ENCODE measurements at places on chromosomes 3 and 15. TPM values are rescaled to one million over a fixed set of nuclear protein-coding genes. Genes with fewer than 3 reads are reported as not detected.
A peak's percentile ranks its signal among the peaks of the same experiment; 100 is the strongest.

- peak; percentile 74 for DNase-seq
These were observed 73.6 kb downstream of the TM4SF4 start for GRCh38 chr3:149547954-149548668.

GRCh38 chr3:64352639-64352992 lies 127.3 kb upstream of the PRICKLE2 start:
- DNase-seq: no peak

- no peak for DNase-seq
These were observed 142.9 kb upstream of the ALCAM start for GRCh38 chr3:105223815-105224214.

DNA sequence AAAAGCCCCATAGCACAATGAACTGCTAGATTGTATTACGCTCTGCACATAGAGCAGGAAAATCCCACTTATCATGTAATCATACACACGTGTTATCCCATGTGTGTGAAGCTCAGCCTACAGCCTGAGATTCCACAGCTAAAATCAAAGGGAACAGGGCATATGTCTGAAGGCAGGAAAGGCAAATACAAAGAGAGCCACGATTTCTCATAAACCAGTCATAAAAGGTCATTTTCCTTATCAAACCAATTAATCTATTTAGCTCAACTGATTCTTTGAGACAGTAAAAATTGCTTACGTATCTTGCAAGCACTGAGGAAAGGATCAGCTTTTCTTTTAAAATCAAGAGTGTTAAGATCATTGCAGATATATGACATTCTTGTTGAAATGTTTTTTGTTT lies 199.5 kb upstream of the TBL1XR1 start:
- DNase-seq: no peak

DNA sequence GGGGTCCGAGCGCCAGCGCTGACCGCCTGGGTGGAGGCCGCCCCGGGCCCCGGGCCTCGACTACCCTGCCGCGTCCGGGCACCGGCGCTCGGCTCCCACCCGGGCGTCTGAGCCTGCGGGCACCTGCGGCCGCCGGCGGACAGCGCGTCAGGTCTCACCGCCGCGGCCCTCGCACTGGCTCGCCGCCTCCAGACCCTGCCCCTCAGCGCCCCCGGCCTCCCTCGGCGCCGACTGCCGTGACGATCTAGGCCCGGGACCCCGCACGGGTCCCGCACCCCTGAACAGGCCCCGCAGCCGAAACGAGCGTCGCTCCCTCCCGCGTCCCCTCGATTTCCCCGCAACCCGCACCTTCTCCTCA lies 297 bp downstream of the PRC1 start:
- DNase-seq: peak; percentile 7

DNA sequence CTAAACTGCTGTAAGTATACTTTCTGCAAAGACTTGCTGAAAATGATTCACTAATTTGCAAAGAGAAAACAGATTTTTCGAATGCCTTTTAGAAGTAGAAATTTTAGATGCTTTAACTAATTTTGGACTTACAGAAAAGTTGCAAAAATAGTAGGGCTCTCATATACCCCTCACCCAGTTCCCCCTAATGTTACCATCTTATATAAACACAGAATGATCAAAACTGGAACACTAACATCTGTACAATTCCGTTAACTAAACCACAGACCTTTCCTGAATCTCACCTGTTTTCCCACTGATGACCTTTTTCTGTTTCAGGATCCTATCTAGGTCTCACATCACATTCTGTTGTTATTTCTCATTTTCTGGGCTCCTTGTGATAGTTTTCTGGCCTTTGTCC lies 454.8 kb downstream of the SHQ1 start:
- DNase-seq: no peak

DNA sequence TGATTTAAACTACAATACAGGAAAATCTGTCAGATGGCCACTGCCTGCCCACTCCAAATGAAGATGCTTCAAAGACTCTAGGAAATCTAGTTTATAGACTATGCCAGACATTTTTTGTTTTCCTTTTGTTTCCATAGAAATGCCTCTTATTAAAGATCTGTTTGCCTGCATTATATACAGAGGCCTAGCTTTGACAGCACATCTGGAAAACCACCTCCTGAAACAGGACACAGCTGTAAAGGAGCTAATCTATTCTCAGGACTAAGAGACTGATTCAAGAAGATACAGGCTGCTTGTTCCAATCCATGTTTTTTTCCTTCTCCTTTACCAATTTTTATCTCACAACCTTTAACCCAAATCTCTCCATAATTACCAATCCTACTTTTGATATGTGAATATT lies 75.3 kb upstream of the STRIT1 start:
- DNase-seq: no peak

DNA sequence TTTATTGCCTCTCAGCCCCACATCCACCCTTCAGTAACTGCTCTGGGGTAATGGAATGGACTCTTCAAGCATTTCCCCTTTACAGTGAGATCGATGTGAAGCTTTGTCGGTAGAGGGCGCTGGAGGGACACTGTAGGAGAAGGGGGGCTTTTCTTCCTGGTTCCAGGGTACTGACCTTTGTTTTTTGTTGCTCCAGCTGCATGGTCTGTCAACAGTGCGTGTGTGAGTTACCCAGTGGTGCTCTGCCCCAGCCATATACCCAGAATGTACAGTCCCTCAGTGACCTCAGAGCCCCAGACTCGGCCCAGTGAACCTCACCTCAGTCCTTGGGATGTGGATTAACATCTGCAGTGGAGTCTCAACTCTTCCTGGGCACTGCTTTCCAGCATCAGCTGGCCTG lies 180.3 kb upstream of the TSC22D2 start:
- peak; percentile 50 for DNase-seq

- no peak for DNase-seq
These were observed 58.2 kb downstream of the PCSK6 start for GRCh38 chr15:101431301-101431700.

GRCh38 chr3:15758295-15758694 lies 39.5 kb downstream of the ANKRD28 start:
- no peak for DNase-seq

- no peak for DNase-seq
These were observed 56.8 kb upstream of the LCTL start for GRCh38 chr15:66622591-66623022.

- no peak for DNase-seq
These were observed 6.9 kb downstream of the ACVR2B start for GRCh38 chr3:38460377-38461270.

- peak; percentile 60 for DNase-seq
These were observed 5.3 kb downstream of the CLK3 start for GRCh38 chr15:74620636-74621545.

DNA sequence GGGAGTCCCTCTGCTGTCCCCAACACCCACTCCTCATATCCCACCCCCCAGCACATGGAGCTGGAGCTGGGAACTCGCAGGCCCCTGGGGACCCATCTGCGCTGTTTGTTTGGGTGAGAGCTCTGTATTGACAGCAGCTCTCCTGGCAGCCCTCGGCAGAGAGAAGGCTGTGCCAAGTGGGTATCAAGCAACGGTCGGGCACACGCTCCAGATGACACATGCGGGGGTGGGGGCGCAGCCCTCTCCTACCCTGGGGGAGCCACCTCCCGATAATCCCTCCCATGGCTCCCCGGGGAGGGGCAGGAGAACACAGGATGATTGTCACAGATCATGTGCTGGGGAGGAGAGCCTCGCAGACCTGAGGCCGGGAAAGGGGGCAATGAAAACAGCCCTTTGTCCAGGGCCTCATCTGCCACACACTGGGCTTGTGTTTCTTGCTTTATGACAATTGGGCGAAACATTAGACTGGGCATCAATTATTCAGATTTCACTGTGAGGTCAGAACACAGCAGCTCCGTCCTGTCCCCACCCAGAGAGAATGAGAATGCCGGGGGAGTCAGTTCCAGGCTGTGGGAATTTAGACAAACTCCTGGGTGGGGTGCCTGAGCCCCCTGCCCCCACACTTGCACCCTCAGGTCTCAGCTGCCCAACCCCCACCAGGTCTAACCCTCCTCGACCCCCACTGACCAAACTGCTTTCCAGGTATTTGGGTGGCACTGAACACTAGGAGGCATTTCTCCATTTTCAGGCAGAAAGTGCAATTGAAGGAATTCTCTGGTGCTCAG lies 46.4 kb upstream of the KLF13 start:
- no peak for DNase-seq

DNA sequence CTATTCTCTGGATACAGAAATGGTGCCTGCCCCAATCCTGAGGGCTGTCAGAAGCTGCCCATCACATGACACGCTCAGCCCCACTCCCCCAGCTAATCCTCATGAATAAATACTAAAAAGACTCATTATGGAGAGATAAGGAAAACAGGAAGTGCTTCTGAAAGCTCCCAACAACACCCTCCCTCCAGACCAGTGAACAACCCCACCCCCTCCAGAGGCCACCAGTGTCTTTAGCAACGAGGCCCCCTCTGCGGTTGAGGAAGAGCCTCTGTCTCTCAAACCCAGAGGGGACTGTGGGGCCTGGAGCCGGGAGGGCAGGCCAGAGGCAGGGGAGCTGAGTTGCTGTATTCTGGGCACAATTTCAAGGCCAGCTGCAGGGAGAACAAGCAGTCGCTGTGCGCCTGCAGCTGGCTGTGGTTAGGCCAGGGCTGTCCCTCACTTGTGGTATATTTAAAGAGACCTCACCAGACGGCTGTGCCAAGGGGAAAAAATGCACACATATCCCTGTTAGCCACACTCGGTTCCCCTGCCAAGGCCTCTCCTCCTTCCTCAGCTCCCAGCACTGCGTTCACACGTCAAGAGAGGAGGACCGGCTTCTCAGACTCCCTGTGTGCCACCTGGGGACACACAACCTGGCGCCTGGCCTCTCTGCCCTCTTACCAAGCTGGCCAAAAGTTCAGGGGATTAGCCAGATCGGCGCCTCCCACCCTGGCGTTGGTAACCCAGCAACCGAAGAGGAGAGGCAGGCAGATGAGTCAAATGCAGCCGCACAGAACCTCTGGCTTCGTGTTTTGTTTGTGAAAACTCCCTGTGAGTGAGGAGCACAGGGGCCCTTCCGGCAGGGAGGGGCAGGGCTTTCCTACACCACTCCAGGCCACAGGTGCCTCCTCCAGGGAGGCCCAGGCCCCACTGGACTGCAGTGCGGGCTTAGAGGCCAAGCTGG lies 101.2 kb upstream of the ETV5 start:
- DNase-seq: peak; percentile 85

- no peak for DNase-seq
These were observed 295.0 kb upstream of the ICE2 start for GRCh38 chr15:60773901-60774300.

LMAN1L gene
- not detected for total RNA-seq

GRAMD2A gene
- 0.47 TPM for total RNA-seq

MAP3K13 gene
- total RNA-seq: 20.6 TPM

CELF6 gene
- total RNA-seq: not detected

NOX5 gene
- not detected for total RNA-seq

TMEM212 gene
- total RNA-seq: not detected

ARNT2 gene
- total RNA-seq: 35.6 TPM

KNL1 gene
- total RNA-seq: 19.8 TPM

IGSF10 gene
- total RNA-seq: not detected

HESX1 gene
- 1.7 TPM for total RNA-seq

Data from Caki2 (cell line).